ENCODE measurements at places on chromosomes 3 and 15. TPM values are rescaled to one million over a fixed set of nuclear protein-coding genes. Genes with fewer than 3 reads are reported as not detected.
A peak's percentile ranks its signal among the peaks of the same experiment; 100 is the strongest.

SH2D7 gene
- total RNA-seq = not detected

GOLGA6B gene
- total RNA-seq = not detected

EAF2 gene
- 13.4 TPM for total RNA-seq

DNA sequence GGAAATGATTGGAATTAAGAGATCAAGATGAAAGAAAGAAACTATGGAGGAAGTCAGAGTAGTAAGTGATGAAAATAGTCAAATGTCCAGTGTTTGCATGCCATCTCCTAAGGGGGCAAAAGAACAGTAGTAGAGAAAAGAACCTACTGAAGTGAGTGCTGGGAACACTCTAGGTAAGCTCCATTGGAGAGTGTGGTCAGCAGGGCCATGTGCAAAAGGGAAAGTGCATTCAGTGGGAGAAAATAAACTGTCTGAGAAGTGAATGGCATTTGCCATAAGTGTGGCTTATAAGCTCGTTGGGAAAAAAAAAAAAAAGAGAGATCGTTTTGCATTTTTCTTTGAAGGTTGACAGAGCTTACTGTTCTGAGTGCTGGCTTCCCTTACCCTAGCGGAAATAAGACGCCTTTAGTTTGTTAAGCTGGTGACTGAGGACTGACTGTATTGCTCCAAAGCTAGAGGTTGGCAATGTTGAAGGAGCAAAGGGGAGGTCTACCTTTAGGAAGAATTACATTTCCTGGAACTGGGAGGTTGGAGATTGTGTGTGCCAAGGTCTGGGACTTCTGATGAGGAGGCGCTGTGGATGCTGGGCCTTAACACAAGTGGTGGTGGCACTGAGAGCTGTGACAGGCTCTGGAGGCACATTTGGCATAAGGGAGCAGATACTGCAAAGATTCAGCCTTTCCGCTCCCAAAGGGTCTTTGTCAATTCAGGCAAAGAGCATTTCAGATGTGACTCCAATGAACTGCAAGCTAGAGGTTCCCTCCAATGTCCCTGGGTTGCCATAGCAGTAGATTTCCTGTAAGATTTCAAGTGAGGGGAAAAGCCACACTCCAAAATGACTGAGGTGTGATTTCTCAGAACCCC lies 287.8 kb upstream of the SATB1 start:
- peak; percentile 67 for DNase-seq

DNA sequence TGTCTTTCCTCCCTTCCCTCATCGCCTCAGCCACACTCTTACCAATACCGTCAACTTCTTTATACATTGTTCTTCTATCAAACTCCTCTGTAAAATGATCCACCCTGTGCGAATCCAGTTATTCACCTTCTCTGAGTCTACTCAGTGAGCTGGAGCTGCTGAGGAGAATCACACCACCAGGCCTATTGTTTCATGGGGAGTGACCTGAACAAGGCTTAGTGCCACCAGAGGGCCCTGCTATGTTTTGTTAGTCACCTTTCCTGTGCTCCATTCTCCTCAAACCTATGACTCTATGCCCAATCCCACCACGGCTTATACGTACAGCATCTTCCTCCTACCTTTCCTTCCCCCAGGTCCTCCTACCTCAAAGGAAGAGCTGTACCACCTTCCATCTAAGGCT lies 50.4 kb upstream of the MED12L start:
- peak; percentile 2 for DNase-seq

GRCh38 chr3:42667523-42668412 lies 14.3 kb downstream of the ZBTB47 start:
- DNase-seq = no peak

- no peak for DNase-seq
Observed at GRCh38 chr3:167886690-167887089, 151.2 kb downstream of the SERPINI1 start.

DNA sequence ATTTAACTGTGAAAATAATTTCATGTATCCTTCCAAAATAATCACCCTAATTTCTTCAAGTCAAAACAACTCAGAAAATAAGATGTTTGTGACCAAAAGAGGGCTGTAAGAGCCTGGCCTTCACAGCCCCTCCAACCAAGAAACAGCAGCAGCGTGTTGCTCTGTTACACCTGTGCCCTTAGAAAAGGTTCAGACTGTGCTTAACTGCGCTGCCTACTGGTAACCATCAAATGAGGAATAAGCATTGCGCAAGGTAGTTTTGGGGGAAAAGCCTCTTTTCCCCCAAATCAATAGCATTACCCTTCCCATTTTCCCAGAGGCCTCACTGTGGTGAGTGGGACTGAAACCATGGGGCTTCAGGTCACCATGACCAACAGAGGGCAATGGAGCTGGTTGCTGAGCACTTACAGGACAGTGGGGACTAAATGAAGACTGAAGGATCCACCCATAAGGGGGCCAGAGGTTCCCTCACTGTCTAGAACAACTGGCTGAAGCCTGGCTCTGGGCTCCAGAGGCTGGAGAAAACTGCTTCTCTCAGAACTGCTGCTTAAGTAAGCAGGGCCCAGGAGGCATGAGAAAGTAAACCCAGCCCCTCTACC lies 110.7 kb downstream of the PLCH1 start:
- no peak for DNase-seq

DNA sequence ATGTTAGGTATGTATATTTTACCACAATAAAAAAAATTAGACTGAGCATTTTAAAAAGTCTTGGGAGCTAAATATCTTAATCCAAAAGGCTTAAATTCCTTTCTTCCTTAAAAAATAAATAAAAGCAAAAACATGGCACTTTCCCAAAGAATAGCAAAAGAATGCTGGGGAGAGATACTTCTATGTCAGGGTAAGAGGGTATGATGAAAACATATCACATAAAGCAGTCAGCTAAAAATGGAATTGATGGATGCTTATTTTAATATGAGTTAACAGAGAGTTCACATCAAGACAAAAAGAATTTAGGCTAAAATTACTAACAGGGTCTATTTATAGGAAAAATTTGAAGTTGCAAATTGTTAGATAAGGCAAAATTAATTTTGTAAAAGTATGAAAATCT lies 141.0 kb downstream of the MYLK start:
- no peak for DNase-seq
